ENCODE measurements at places on chromosomes 12 and 14.
A peak's percentile ranks its signal among the peaks of the same experiment; 100 is the strongest.

- peak; percentile 80 for DNase-seq
Observed at GRCh38 chr12:120583478-120584030, 2.4 kb upstream of the POP5 start.

DNA sequence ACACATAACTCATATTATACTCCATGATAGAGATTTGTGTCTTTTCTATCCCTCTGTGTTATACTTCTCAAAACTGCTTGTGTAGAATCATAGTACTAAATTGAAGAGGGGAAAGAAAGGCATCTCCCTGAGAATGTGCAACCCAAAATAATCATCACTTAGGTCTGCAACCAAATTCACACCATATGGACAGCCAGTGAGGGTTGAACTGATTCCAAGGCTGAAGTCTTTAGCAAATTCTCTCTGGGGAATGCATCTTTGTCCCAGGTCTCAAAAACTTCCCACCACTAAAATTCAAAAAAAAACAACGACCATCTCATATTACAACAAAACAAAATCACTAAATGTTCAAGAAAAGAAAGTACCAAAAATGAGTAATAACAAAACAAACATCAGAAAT, 11.0 kb downstream of the ZFC3H1 start:
- DNase-seq: no peak

- DNase-seq: no peak
Observed at GRCh38 chr12:94206886-94207285, 58.5 kb downstream of the PLXNC1 start.

- no peak for DNase-seq
Observed at GRCh38 chr12:75708802-75709201, 197.4 kb upstream of the KRR1 start.

- no peak for DNase-seq
Observed at GRCh38 chr14:104437703-104438102, 141.9 kb upstream of the C14orf180 start.

GRCh38 chr12:76299536-76300296, 48.5 kb downstream of the BBS10 start:
- DNase-seq: no peak

DNA sequence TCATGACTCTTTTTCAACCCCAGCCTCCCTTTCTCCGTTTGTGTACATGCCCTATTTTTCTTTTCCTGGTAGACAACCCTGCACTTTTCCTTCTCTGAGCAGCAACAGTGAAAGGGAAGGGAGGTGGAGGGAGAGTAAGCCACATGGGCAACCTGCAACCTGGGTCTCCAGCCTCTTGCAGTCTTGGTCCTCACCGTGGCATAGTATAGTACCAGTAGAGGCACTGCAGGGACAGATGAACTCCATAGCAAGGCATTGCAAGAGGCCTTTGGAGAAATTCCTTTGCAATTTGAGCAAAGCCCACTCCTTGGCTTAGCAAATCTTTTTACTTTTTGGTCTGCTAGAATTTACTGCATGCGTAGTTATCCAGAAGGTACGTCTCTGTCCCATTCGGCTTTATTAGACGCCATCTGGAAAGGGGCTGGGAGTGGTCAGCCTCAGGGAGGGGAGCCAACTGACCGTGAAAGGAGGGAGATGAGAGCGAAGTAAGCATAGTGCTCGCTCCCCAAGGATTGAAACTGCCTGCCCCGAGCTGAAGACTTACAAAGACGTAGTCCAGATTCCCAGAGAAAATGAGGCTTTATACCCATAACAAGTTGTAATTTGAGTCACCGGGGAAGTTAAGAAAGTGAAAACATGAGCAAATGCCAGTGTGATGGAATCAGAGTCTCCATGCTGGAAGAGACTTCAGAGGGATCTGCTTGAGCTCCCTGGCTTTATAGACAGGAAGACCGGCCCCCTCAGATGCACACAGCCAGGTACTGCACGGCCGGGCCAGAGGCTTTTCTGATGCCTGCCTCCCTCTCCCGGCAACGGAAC, 332.0 kb downstream of the CACNA1C start:
- DNase-seq: no peak

- DNase-seq: no peak
Observed at GRCh38 chr12:12759234-12759915, 26.1 kb upstream of the APOLD1 start.

DNA sequence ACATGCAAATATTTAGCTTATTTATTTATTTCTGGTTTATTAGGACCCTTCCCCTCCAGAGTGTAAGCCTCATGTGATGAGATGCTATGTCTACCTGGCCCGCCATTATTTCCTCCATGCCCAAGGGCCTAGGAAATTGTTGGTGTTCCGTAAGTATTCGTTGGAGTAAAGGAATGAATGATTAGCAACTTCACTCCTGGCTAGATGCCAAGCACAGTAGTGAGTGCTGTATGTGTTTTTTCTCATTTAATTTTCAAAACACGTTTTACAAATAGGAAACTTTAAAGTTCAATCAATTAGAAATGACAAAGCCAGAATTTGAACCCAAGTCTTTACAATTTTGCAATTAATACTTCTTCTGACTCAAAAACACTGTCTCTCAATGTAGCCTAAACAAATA, 253.8 kb downstream of the BCAT1 start:
- DNase-seq: no peak

- DNase-seq: no peak
Observed at GRCh38 chr14:50056435-50056834, 59.9 kb downstream of the VCPKMT start.

DNA sequence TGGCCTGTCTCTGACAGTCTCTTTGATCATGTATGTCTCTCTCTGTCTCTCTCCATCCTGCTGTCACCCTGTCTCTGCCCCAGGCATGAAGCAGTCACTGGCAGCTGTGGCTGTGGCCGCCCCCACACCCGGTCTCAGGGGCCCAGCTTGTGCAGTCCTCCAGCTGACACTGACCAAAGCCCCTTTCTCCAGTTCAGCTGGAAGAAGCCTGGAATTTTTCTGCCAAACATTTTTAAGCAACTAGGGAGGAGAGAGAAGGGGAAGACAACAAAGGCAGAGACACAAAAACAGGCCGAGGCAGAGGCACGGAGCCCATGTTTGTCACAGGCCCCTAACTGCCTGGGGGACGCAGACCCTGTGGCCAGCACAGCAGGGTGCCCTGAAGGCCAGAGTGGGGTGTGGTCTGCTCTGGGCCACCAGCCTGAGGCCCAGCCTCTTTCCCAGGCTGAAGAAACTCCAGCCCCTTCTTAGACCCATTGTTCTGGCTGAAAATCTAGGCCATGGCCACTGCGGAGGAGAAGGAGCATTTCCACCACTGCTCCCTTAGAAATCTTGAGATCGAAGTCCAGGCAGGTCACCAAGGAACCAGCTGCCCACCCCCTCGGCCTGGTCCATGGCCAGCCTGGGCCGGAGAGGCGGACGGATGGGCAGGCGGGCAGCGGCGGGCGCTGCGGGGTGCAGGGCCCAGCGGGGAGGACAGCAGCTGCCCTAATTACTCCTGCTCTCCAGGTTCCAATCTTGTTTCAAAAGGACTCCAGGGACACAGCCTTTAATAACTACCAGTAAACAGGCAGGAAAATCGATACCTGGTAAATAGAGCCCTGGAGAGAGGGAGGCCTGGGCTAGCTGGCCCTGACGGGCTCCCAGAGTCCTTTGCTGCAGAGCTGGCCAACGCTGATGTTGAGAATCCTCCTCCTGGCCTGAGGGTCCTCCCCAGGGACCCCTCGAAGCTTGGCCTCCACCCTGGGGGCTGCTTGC, 14.9 kb downstream of the DTX1 start:
- no peak for DNase-seq
